KG1 (cell line): ENCODE measurements at places on chromosomes 5 and 9.

- no peak for DNase-seq
These were observed 3.8 kb downstream of the SPRY4 start for GRCh38 chr5:142320851-142321560.

DNA sequence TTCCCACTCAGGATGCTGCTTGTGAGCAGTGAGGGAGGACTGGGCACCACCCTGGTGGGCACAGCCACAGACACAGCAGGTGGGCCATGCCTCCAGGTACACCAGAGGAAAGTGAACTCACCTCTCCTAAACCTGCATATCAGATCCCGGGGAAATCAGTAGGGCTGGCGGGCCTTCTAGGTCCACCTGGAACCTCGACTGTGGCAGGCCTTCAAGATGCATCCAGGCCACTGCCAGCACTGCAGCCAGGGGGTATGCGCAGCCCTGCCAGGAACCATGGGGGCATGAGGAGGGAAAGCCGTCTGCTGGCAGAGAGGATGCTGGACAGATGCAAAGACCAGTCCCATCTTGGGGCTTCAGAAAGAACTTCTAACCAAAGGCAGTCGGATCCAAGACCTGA lies 270.6 kb upstream of the IRX4 start:
- DNase-seq = no peak

DNA sequence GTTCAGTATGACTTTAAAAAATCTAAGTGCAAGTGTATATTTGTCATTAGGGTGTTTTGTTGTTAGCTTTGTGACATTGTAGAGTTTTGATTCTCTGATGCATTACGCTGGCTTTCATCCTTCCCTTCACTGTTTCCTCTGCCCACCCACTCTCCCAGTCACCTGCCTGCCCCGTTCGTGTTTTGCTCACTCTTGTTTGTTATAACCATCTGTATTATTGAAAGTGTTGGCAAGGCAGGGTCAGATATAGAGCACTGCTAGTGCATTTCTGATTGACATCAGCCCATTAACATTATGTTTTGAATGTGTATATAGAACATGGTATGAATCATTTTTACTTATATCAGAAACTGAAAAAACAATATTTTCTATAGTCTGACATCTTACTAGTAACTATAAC lies 27.3 kb downstream of the SCGB3A1 start:
- no peak for DNase-seq

- no peak for DNase-seq
These were observed 286.5 kb downstream of the MLLT3 start for GRCh38 chr9:20335668-20336332.

GRCh38 chr5:139881143-139881733 lies 85.6 kb downstream of the PSD2 start:
- DNase-seq = no peak

GRCh38 chr5:137901011-137901817 lies 12.0 kb downstream of the PKD2L2 start:
- no peak for DNase-seq

DNA sequence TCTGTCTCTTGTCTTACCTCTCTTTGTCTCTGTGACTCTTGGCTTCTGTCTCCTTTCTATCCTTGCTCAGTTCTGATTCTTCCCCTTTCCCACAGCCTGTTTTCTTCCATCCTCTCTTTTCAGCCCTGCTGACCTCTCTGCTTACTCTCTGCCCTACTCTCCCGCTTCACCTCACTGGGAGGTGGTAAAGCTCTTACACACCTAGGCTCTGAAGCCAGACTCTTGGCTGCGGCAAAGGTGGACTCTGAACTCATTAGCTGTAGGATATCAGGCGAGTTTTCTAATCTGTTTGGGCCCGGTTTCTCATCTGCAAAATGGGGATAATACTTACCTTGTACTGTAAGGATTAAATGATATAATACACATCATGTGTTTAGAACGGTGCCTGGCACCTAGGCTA lies 11.1 kb downstream of the PCDH1 start:
- DNase-seq = no peak

DNA sequence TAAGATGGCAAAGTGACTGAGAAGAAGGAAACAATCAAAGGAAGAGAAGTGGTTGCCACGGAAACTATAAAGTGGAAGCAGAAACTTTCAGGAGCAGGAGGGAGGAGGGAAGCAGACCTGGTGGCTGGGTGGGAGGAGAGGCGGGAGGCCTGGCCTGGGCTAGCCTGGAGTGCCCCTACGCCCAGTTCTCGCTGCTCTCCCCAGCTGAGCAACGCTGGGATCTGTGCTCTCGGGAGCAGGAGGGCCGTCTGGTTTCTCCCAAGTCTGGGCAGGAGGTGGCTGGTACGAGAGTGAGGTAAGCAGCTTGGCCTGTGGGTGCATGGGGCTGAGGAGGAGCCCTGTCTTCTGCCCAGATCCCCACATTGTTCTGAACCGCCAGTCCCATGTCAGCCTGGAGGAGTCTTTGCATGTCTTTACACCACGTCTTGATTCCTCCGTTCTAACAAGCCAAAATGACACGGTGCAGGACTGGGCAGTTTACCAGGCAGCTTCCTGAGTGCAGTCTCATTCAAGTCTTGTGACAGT lies 15.0 kb upstream of the DAB2IP start:
- DNase-seq = no peak

DNA sequence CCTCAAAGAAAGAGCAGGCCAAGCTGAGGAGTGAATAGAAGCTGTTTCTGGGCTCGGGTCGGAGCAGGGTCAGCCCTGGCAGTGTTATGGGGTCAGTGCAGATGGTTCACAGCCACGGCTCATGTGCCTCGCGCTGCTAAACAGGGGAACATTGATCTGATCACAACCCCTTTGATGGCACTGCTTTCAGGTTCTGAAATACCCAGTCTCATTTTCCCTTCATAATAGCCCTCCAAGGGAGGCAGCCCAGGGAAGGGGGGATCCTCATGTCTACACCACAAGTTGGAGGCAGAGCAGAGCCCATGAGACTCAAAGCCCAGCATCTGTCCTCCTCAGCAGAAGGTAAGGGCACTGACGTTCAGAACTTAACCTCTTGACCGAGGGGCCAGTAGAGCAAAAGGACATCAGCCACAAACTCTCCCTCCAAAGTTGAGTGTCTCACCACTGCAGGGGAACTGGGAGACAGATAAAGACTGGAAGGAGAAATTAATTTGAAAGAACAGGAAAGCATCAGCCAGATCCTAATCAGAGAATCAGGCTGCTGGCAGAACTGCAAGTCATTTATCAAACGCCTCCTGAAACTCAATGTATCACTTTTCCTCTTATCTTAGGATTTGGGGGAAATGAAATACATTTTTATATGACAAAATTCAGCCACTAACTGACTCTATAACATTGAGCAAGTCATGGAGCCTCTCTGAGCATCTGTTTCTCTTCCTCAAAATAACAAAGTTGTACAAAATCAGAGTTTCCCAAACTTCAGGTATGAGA lies 110.6 kb downstream of the SH3TC2 start:
- no peak for DNase-seq

GRCh38 chr9:36961561-36962325 lies 72.3 kb downstream of the PAX5 start:
- no peak for DNase-seq

GRCh38 chr9:89357331-89358197 lies 39.3 kb downstream of the SECISBP2 start:
- no peak for DNase-seq

DNA sequence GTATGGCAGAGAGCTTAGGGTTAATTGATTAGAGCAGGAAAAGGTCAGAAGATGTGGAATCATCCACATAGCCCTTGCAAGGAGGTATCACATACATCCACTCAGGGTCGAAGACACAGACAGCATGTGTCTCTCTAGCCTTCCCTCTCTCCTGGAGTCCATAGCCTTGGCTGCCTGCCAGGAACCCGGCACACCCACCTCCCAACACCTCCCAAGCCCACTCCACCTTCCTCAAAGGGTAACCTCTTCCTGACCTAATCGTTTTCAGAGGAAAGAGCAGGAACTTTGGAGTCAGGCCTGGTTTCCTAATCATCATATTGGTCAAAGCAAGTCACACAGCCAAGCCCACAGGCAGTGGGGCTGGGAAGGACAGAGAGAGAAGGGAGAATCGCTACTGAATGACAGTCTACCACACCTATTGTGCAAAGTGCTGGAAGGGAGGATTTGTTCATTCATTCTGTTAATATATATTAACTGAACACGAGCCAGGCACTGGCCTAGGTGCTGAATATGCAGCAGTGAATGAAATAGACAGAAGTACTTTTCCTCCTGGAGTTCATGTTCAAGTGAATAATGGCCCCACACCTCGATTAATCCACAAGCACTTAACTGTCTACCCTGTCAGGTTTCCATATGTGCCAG lies 107.8 kb downstream of the KCNIP1 start:
- DNase-seq = no peak

DNA sequence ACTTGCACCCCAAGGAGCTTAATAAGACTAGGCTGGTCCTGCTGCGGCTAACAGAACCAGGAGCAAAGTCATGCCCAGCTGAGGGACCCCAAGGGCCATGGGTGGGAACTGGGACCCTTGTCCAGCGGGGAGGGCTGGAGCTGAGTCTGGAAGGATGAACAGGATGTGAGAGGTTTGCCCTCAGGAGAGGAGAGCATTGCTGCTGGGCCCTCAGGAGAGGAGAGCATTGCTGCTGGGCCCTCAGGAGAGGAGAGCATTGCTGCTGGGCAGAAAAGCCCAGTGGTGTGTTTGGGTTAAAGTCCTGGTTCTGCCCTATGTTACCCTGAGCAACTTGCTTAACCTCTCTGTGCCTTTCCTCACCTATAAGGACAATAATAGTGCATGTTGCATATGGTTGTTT lies 125.8 kb downstream of the MACROH2A1 start:
- DNase-seq = no peak

GRCh38 chr5:88760527-88760926 lies 122.5 kb downstream of the MEF2C start:
- DNase-seq = no peak

DNA sequence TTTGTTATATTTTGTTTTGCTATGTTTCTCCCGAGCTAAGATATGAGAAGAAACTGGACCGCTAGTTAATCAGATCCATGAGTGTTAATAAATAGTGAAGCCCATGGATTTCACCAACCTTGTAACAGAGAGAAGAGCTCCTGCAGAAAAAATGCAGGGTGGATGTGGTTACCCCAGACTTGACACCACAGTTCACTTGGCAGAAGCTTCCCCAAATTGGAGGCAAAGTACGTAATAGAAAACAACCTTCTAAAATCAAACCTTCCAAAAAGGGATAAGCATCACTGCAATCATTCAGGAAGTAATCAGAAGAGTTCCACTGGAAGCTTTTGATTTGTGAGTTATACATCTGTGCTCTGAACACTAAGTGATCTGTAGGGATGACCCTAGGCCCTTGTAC lies 267.5 kb downstream of the ACTL7B start:
- no peak for DNase-seq

DNA sequence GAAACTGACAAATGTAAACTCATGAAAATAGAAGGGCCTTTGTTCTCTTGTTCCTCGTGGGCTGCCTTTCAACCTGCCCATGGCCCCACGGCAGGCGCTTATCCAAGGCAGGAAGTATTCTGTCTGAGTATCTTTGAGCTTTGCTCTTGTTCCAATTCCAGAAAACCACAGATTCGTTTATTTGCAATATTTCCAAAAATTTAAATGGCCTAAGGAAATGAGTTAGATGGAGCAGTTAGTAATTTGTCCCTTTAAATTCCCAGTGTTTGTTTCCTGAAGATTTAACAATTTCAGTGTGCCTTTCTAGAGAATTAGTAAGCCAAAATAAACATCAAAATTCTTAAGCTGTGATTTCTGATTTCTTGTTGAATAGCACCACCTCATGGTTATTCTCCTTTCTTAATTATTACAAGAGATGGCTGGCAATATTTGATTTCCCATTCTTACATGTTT lies 299.4 kb upstream of the RASA1 start:
- DNase-seq = no peak

- DNase-seq = no peak
These were observed 148.3 kb downstream of the GAPVD1 start for GRCh38 chr9:125409637-125410521.

GRCh38 chr9:101487443-101487840 lies 46.2 kb upstream of the RNF20 start:
- DNase-seq = no peak

DNA sequence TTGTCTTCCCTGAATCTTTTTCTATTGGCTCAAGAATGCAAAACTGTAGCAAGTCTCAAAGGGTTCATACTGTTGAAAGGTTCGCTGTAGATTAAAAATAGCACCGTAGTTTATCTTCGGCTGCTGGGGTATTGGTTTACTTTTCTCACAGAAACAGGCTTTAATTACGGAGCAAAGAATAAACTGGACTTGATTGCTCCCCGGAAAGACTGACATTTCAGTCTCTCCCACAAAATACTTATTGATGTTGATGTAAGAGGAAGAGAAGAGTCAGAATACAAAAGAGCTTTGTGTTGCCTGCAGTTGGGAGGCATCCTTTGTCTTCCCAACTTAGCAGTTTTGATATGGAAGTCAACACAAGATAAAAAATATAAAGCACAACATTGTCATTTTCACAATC lies 183.9 kb upstream of the DMAC1 start:
- DNase-seq = no peak

DNA sequence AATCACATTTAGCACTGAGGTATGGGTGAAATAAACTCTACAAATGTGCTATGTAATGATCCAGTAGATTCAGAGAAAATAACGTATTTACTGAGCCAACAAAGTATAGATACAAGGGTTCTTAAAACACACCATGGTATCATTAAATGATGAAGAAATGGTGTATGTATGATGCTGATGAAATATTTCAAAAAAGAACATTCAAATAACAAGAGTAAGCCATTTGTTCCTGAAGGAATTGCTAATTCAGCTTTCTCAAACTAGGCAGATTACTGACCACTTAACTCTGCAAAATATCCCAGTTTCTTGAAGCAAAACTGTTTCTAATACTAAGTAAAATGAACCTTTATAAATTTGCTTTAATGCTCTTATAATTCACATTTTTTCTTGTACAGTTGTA lies 97.6 kb upstream of the IFNE start:
- no peak for DNase-seq

DNA sequence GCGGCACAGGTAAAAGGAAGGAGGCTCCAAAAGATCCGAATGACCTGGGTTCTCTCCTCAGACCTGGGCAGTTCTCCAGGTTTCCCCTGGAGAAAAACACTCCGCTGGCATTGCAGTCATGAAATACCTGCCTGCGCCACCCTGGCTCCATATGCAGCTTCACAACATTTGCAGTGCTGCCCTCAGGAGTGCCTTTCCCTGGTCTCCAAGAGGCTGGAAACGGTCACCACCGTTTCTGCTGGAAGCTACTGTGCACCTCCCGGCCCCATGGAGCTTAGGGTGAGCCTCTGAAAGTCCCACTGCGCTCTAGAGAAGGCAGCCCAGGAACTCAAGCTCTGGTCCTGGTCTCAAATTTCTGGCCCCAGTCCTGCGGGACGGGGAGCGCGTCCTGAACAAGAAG lies 670 bp downstream of the UGT3A1 start:
- DNase-seq = no peak

DNA sequence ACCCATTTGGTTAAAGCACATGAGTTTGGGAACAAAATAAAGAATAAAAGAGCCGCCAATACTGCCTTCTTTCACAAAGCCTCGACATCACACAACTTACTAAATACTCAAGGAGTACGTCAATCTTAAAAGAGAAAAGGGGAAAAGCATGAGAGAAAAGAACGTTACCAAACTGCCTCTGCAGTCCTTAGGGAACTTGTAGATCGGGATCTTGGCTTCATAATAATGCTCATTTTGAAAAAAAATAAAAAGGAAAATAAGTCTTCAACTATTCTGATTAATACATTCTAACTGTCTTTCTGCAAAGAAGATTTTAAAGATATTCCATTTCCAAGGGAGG lies 618.4 kb downstream of the PDE4D start:
- DNase-seq = no peak

- no peak for DNase-seq
These were observed 24.5 kb upstream of the APC start for GRCh38 chr5:112713206-112713605.

- DNase-seq = no peak
These were observed 30.8 kb downstream of the RASGRF2 start for GRCh38 chr5:80990971-80991370.

- DNase-seq = no peak
These were observed 85.8 kb downstream of the RIC1 start for GRCh38 chr9:5714501-5715401.
